ENCODE measurements at places on chromosomes 3 and 15.
A peak's percentile ranks its signal among the peaks of the same experiment; 100 is the strongest.

- no peak for DNase-seq
Measured at GRCh38 chr15:31100738-31101137, 787 bp downstream of the TRPM1 start.

DNA sequence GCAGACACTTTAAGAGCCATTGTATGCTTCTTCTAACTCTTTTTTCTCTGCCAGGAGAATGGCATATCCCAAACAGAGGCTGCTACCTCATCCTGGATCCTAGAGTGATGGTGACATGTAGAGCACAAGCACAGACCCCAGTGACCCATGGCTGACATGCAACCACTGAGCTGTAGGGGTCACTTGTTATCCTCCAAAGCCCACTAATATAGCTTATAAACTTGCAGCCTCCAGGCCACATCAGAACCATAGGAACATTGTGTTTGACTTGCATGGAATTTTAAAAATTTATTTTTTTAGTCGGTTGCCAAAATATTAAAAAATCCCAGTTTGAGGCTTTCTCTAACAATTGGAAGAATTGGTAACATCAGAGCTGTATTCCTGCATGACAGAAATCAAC, 283.0 kb upstream of the WNT5A start:
- peak; percentile 80 for DNase-seq

DNA sequence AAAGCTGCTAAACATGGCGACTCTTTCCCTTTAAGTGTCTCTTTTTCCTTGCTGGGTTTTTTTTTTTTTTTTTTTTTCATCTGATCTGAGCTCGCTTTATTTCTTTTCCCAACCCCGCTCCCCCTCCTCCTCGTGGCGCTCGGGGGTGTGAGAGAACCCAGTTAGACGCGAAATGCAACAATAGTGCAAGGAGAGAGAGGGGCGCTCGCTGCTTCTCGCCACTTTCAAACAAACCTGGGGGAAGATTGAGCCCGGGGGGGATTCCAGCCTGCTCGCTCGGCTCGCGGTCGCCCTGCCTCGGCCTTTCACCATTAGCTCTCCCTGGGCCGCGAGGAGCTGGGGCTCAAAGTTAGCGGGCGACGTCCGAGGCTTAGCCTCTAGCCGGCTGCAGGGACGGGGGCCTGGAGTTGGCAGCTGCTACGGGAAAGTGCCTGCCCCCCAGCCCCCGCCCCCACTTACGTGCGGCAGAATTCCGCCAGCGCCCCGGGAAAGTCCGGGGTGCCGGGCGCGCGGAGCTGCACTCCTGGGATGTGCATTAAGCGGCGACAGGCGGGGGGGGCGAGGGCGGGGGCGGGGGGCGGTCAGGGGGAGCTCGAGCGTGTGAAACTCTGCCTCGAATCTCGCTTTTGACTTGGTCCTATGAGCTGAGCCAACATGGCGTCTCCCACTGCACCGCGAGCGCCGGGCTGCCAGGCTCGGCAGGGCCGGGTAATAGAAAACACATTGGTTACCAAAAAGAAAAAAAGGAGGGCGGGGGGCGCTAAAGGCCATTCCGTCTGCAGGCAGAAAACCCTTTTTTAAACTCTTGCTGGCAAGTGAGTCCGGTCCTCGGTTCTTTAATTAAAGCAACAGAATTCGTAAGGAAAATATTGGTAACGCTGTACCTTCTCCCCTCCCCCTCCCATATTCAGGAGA, 10.4 kb downstream of the NR2F2 start:
- DNase-seq = peak; percentile 89

DNA sequence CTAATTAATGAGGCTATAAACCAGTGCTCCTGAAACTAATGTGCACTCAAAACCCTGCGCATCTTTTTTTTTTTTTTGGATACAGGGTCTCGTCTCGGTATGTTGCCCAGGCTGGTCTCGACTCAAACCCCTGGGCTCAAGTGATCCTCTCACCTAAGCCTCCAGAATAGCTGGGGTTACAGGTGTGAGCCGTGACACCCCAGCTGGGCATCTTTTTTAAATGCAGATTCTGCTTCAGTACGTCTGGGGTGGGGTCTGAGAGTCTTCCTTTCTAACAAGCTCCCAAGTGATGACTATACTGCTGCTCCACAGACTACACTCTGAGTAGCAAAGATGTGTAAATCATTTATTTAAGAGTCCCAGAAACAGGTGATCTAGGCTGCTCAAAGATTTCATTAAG, 73.0 kb downstream of the BFSP2 start:
- no peak for DNase-seq

GRCh38 chr3:127671523-127672428, 976 bp upstream of the ABTB1 start:
- DNase-seq = no peak

DNA sequence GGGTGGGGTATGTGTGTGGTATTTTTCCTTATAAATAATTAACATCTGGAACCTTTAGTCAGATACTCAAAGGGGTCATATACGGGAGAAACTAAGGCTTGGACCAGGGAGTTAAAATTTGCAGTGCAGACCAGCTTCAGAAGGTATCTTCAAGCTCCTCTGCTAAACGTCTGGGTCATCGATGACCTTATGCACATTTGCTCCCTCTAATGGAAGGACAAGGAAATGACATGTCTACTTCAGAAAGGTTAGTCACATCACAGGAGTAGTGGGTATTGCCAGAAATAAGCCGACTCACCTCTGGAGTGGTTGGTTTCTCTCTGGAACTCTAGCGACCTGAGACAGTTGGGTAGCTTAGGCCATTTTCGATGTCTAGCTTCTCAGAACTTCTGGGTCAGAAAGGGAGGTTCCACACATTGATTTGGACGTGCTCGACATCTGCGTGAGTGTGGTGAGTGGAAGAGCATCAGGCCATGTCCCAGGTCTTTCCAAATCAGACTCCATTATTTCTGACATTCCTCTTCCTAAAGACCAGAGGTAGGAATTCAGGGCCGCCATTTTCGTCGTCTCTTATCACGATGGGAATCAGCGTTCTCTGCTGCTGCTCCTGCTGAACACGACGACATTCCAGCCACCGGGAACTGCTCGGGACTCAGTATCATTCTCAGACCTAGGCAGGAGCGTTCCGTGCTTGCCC, 31.8 kb upstream of the RASA2 start:
- no peak for DNase-seq
